ENCODE measurements at places on chromosomes 13 and 19. TPM values are rescaled to one million over a fixed set of nuclear protein-coding genes. Genes with fewer than 3 reads are reported as not detected.

PSG11 gene
- not detected for total RNA-seq

RFX1 gene
- 11.0 TPM for total RNA-seq

NLRP7 gene
- total RNA-seq: 0.13 TPM

LYPD5 gene
- total RNA-seq: 1.5 TPM

DNA sequence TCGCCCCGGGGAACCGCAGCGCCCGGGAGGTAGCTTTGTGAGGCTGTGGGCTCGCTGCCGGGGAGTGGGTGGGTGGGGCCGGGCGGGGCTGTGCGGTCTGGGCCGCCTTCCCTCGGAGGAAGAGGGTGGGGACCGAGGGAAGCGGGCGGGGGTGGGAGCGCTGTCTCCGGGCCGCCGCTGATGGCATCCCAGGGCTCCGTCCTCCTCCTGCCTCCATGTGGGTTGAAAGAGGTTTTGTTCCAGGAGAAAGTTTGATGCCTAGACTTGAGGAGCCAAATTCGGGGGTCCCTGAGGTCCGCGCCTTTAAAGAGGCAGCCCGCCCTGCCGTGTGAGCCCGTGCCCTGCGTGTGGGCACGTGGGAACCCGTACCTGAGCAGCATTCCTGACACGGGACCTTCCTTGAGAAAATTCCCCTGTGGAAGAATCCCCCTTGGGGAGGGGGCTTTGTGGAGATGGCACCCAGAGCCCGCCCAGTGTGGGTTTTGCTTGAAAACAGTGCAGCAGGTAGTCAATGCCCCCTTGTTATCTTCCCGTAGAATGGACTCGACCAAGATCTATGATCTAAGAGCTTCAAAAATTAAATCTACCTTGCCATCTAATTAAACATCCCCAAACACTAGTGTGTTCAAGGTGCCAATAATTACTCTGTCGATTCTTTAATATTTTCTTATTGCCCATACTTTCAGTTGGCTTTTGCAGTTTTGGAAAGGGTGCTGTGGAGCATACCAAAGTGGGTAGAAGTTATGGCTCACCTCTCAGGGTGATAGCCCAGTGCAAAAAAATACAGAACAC is 107.8 kb downstream of the RXFP2 start:
- no peak for DNase-seq

GRCh38 chr13:78700121-78700910 is 41.4 kb upstream of the OBI1 start:
- no peak for DNase-seq

DNA sequence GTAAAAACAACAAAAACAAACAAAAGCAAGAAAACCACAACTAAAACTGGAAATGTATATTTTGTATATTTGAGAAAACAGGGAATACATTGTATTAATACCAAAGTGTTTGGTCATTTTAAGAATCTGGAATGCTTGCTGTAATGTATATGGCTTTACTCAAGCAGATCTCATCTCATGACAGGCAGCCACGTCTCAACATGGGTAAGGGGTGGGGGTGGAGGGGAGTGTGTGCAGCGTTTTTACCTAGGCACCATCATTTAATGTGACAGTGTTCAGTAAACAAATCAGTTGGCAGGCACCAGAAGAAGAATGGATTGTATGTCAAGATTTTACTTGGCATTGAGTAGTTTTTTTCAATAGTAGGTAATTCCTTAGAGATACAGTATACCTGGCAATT is 17.1 kb downstream of the KLF5 start:
- DNase-seq: no peak

DNA sequence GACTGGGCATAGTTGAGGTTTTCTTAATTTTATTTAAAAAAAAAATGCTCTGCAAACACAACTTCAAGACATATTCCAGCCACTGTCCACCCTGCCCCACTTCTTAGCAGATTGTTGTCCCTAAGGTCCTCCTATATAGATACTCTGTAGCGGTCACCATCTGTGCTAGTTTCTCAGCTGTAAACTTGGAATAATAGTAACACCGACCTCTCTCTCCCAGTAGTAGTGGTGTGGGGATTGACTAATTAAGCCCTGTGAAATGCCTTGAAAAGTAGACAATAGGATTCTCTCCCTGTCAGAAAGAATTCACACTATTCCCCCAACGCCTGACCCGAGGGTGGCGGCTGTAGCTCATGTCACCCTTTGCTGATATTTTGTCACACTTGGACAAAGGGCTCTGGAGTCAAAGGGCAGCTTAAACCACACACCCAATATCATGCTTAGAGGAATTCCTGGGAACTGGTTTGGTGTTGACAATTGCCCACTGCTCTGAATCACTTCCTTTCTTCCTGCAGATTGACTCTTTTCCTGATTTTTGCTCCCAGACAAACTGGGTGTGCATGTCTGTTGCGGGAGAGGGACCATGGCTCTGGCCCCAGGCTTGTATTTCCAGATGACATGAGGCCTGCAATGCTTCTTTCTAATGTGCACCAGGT is 9.2 kb upstream of the SERP2 start:
- DNase-seq: no peak

DNA sequence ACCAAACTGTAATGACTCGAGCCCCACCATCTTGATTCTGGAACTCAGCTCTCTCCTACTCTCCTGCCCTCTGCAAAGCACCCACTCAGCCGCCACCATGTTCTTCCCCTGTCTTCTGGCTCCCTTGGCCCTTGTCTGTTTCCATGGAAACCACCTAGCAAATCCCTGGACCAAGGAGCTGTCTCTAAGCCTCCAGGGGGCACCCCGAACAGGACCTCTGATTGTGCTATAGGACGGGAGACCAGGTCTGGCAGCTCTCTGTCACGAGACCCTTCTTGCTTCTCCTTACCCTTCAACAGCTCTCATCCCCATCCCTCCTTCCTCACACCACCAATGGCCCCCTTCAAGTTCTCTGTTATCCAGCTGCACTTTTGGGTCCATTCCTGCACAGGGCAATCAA is 277.7 kb upstream of the ZNF507 start:
- no peak for DNase-seq

GRCh38 chr13:39148513-39148961 is 110.3 kb downstream of the NHLRC3 start:
- no peak for DNase-seq

DNA sequence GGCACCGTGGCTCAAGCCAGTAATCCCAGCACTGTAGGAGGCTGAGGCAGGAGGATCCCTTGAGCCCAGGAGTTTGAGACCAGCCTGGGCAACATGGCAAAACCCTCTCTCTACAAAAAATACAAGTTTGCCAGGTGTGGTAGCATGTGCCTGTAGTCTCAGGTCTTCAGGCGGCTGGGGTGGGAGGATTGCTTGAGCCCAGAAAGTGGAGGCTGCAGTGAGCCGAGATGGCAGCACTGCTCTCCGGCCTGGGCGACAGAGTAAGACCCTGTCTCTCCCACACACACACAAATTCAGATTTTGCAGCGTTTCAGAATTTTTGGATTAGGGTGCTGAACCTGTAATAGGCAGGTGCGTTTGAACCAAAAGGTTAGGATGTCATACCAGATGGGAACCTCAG is 2.2 kb downstream of the RPS11 start:
- no peak for DNase-seq

- no peak for DNase-seq
Observed at GRCh38 chr13:112603641-112604225, 15.8 kb upstream of the TUBGCP3 start.
